Islet precursor cell (in vitro differentiated cells): ENCODE measurements at places on chromosomes 3 and 15.

DNA sequence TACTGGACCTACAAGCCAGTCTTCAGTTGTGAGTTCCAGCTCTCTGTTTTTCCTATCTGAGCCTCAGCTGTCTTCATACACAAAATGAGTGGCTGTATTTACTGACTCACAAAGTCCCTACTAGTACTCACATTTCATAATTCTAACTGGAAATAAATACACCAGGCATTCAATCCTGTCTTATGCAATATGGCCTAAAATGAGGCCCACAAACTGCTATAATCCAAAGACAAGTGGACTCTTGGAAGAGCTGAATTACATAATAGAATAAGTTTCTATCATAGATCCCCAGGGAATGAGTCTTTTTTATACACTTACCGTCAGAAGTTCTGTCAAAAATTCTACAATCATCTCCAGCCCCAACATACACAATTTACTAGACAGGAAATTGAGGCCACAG, 211.9 kb downstream of the LRRN1 start:
- DNase-seq = no peak

GRCh38 chr15:55741833-55742497, 987 bp downstream of the PRTG start:
- DNase-seq = no peak

- no peak for DNase-seq
Measured at GRCh38 chr15:73015493-73015892, 36.8 kb upstream of the NEO1 start.

GRCh38 chr3:181755959-181756358, 44.2 kb downstream of the SOX2 start:
- no peak for DNase-seq

DNA sequence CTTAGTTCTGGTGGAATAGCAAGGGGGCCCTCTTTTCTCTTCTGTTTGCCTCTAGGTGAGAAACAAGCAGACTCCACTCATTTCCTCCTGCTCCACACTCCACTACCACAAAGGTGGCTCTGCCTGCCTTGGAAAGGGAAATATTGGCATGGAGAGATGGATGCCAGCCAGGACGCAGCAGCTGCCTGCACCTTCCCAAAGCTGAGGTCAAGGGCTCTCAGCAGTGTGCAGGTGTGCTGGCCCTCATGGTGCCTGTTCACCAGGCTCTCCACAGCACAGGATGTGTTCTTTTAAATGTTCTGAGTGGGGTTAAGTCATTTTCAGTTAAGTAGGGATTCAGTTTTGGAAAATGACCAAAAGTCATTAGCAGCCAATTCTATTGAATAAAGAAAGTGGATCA, 211.2 kb upstream of the STRIT1 start:
- DNase-seq = no peak

GRCh38 chr3:190121383-190121782, 686 bp upstream of the P3H2 start:
- no peak for DNase-seq

DNA sequence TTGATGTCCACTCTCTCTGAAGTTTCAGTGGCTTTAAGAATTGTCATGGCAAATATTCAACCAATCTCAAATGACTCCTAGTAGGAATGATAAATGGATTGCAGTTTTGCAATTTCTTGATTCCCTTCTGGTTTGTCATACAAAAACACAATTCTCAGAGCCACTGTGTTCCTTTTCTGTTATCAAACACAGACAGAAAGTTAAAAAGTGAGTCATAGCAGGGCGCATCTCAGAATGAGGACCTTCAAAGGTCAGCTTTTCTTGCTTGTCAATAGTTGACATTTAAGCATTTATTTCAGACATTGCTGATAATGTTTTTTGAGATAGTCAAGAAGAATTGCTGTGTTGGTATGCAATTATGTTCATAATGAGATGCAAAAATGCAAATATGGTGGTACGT, 405.9 kb downstream of the NR2F2 start:
- DNase-seq = no peak

DNA sequence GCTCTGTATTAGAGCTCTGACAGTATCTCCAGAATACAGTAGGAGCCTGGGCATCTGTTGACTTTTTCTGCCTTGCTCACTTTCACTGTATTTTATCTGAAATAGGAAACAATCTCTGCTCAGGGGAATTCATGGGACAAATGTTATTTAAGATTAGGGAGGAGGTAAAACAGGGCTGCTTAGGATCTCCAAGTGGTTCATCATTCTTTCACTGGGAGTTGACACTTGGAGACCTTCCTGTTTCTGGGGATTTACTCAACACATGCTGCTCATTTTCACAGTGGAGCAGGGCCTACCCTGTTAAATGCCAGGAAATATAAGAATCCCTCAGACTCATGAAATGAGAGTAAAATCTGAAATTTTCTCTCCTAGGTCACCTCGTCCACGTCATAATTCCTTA, 185.5 kb downstream of the GAP43 start:
- DNase-seq = no peak

DNA sequence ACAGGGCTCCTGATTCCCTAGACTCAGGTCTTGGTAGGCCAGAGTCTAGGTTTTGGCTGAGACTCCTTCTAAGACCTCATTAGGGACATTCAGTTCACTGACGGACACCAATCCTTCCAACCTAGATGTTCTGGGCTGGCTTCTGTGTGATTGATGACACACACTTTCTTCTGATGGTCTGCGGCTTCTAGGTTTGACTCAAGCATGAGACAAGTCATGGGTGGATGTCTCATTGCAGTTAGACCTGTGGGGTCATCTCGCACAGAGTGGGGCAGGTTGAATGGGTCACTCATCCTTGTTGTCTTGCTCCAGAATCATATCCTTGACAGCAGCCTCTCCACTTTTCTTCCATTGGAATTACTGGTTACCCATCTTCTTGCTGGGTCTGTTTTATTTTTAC, 35.8 kb downstream of the ARNT2 start:
- DNase-seq = peak; percentile 22

DNA sequence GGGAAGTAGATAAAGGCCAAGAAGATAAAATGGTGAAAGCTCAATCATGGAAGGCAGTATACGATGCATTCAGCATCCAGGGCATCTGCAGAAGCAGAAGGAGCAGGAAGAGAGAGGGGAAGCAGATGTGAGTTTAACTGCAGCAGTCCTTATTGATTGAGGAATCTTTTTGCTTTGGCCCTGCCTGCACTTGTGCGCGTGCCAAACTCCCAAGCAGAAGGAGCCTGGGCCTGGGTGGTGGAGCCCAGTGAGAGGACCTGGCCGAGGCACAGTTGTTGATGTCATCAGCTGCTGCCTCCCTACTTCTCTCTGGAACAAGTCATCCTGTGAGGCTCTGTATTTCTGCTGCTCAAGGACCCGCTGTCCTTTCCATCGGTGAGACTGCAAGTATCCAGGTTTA, 65.5 kb upstream of the ROPN1 start:
- DNase-seq = no peak

DNA sequence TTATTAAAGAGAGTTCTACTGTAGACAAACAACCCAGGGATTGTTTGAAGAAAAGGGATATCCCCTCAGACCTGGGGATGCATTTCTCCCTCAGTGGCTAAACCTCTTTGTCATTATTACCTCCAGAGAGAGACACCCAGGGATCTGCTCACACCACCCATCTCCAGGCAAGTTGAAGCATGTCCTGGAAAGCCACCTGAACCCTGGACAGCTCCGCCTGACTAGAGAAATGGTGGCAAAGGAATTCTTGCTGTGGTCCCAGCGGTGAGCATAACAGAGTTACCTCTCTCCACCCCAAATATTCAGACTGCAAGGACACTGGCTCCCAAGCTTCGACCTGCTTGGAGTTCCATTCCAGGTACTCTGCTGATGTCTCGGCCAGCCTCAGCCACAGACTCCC, 320.2 kb downstream of the RORA start:
- DNase-seq = no peak

DNA sequence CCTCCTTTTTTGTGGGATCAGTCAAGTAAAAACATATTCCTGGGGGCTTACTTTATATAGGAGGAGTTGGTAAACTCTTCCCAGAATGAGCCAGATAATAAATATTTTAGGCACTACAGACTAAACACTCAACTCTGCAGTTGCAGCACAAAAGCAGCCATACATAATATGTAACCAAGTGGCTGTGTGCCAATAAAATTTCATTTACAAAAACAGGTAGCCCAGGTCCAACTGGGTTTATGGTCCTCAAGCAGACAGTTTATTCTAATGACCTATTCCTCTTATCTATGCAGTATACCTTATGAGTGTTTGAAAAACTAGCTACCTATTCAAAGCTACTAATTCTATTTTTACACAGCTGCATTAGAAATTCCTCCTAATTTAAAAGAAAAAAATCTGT, 61.8 kb downstream of the FAIM start:
- no peak for DNase-seq

GRCh38 chr3:157844800-157845565, 261.2 kb downstream of the SHOX2 start:
- no peak for DNase-seq

- DNase-seq = no peak
Measured at GRCh38 chr15:85417276-85417675, 36.9 kb downstream of the AKAP13 start.

- DNase-seq = no peak
Measured at GRCh38 chr15:88881775-88882174, 13.6 kb downstream of the HAPLN3 start.

- no peak for DNase-seq
Measured at GRCh38 chr3:123401836-123402530, 46.9 kb downstream of the ADCY5 start.

DNA sequence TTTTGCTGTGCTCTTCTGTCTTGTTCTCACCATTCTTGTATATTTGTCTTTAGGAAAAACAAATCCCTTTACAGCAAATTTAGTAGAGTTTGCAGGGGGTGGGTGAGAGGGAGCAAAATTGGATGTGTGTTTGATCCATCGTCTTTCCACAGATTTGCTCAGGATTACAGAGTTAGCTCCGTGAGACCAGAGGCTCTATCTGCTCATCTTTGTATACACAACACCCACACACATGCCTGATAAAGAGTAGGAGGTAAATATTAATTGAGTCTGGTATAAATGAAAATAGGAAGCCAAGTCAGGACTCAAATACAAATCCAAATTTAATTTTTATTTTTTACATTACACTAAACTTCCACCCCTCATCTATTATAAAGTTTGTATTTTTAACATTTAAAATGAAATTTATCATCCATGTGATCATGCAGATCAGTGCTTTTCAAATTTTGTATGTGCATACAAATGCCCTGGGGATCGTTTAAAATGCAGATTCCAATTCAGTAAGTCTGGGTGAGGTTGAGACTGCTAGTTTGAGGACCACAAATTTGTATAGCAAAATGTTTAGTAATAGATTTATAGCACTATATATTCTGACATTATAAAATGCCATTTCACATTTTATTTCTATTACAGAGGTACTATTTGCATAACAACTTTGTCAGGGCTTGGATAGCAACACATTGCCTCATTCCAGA, 326.7 kb downstream of the LSAMP start:
- DNase-seq = no peak

- DNase-seq = no peak
Measured at GRCh38 chr3:66702126-66702525, 201.3 kb upstream of the LRIG1 start.

- peak; percentile 96 for DNase-seq
Measured at GRCh38 chr15:56886932-56887781, 31.3 kb upstream of the TCF12 start.

DNA sequence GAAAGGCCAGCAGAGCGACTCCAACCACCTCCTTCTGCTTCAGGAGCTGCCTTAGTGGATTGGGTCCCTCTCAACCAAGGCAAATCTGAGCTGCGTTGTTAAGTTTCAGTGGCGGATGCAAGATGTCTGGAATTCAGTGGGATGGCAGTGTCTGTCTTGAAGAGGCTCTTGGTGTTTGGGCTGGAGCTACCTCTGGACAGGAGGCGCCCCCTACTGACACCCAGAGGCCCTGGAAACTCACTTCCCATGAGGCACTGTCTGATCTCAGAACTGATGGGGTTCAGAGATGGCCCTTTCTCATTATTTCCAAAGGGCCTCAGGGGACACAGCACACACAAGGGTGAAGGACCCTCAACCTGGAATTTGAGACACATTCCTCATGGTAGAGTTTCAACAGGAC, 6.0 kb upstream of the SLC28A1 start:
- peak; percentile 80 for DNase-seq

DNA sequence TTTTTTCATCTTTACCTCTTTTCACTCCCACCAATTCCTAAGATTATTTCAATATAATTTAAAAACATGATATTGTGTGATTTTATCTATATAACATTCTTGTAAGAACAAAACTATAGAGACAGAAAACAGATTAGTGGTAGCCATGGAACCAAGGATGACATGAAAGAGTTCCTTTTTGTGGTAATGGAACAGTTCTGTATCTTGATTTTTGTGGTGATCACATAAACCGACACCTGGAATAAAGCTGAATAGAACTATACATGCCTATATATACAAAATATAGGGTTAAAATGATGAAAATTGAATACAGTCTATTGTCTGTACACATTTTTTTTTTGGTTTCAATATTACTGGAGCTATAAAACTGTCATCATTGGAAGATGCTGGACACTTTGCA, 945.4 kb downstream of the SI start:
- DNase-seq = no peak

- no peak for DNase-seq
Measured at GRCh38 chr15:44319385-44319784, 30.9 kb downstream of the GOLM2 start.

DNA sequence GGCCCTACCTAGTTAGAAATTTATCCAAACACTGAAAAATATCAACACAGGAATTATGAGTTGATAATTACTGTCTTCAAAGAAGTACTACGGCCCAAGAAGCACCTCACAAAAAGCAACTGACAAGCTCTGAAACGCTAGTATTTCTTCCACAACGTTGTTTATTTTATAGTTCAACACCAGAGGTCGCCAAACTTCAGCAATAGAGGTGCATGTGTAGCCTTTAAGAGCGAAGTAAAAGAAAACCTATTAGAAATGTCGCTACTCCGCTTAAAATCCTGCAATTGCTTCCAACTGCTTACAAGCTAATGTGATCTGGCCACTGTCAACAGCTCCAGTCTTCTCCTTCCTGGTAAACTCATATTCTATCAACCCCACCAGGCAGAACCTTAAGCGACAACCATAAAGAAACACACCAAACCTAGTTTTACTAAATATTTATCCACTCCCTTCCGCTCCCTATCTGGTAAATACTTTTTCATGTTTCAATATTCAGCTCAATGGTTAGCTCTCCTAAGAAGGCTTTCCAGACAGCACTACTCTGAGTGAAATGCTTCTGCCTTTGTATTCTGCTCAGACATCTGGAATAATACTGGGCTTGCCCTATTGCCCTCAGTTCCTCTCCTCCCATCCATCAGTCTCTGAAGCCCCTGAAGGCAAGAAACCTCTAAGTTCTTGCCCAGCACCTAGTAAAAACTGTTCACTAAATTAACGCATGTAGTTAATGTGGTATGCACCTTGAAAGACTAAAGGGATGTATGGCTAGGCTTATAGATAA, 110.2 kb downstream of the NR1I2 start:
- DNase-seq = no peak
